ENCODE measurements at places on chromosomes 13 and 19.

- no peaks in the 10 kb centered on the region for H3K27me3 ChIP-seq
- peaks cover 41% of the 10 kb centered on the region for H3K36me3 ChIP-seq
- H3K4me1 ChIP-seq = peaks cover 17% of the 10 kb centered on the region
- H3K4me3 ChIP-seq = no peak overlapping the region
These were observed 3.8 kb downstream of the MZF1 start for GRCh38 chr19:58569191-58569942.

- no peak for DNase-seq
- H3K4me1 ChIP-seq = peaks cover 9% of the 10 kb centered on the region
- peaks cover 12% of the 10 kb centered on the region for H3K36me3 ChIP-seq
- H3K27ac ChIP-seq = no peak overlapping the region
- no peaks in the 10 kb centered on the region for H3K27me3 ChIP-seq
These were observed 6.4 kb downstream of the ZNF808 start for GRCh38 chr19:52533901-52534300.

DNA sequence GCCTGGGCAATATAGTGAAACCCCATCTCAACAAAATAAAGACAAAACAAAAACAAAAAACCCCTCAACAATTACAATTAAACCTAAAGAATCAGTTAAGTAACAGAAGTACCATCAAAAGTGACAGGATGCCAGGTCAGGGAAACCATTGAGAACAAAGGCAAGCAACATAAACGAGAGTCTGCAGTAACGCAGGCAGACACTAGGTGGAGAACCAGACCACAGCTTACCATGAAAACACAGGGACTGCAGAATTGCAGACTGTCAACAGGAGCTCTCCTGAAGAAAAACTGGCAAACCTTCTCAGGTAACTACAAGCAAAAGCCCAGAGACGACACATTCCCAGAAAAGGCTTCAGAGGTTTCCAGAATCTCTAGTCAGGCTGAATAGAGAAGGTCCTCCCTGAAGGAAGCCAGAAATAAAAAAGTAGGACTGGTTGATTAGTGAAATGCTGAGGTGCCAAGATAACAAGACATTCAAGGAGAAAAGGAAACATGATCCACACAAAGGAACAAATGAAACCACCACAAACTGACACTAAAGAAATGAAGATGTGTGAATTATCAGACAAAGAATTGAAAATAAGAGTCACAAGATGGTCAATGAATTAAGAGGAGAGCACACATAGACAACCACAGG is 2.2 kb upstream of the ZNF665 start:
- H3K27ac ChIP-seq = no peak overlapping the region
- H3K4me1 ChIP-seq = peaks cover 22% of the 10 kb centered on the region
- H3K36me3 ChIP-seq = peaks cover 11% of the 10 kb centered on the region
- no peak for DNase-seq

- H3K4me3 ChIP-seq = no peak overlapping the region
- no peak overlapping the region for H3K27ac ChIP-seq
- DNase-seq = no peak
These were observed 40.0 kb upstream of the TPP2 start for GRCh38 chr13:102556806-102557205.

GRCh38 chr19:55252760-55253663 is 5.8 kb downstream of the PPP6R1 start:
- no peaks in the 10 kb centered on the region for H3K27me3 ChIP-seq
- no peaks in the 10 kb centered on the region for H3K36me3 ChIP-seq
- H3K4me1 ChIP-seq = peaks cover 85% of the 10 kb centered on the region
- H3K27ac ChIP-seq = no peak overlapping the region
- no peak for DNase-seq
- no peak overlapping the region for H3K4me3 ChIP-seq

GRCh38 chr19:30565636-30566035 is 193.5 kb downstream of the ZNF536 start:
- no peaks in the 10 kb centered on the region for H3K36me3 ChIP-seq
- DNase-seq = peak; percentile 13
- H3K27me3 ChIP-seq = peaks cover 8% of the 10 kb centered on the region
- H3K27ac ChIP-seq = no peak overlapping the region
- H3K4me3 ChIP-seq = no peak overlapping the region
- H3K4me1 ChIP-seq = no peaks in the 10 kb centered on the region

DNA sequence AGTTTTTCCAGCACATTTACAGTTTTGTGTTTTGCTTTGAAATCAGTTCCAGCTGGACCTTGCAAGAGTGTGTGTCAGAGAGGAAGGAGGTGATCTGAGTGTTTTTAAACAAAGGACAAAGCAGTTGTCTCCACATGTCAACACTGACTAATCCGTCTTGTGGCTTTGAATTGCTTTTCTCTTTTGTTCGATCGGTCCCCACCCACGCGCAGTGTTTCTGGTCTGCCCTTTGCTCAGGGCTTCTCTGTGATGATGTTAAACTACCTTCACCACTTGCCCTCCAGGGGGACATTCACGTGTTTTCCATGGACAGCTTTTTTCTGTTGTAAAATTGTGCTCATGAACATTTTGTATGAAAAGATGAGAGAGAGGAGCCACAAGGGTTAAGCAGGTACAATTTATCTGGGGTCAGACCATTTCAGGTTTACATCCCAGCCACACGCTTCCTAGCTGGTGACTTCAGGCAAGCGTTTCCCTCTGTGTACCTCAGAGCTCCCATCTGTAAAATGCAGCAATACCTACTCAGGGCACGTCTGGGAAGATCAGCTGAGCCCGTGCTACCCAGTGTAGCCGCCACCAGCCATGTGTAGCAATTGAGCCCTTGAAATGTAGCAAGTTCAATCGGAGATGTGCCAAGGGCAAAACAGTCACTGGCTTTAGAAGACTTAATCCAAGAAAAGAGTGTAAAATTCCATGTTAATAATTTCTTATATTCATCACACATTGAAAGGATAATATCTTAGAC is 13.5 kb upstream of the PLA2G4C start:
- no peaks in the 10 kb centered on the region for H3K27me3 ChIP-seq
- peaks cover 20% of the 10 kb centered on the region for H3K4me1 ChIP-seq
- H3K36me3 ChIP-seq = peaks cover 37% of the 10 kb centered on the region
- DNase-seq = no peak
- H3K4me3 ChIP-seq = no peak overlapping the region

GRCh38 chr13:59000770-59001169 is 1163.0 kb downstream of the DIAPH3 start:
- H3K36me3 ChIP-seq = no peaks in the 10 kb centered on the region
- no peak overlapping the region for H3K27ac ChIP-seq
- H3K27me3 ChIP-seq = no peaks in the 10 kb centered on the region
- H3K4me3 ChIP-seq = no peak overlapping the region

DNA sequence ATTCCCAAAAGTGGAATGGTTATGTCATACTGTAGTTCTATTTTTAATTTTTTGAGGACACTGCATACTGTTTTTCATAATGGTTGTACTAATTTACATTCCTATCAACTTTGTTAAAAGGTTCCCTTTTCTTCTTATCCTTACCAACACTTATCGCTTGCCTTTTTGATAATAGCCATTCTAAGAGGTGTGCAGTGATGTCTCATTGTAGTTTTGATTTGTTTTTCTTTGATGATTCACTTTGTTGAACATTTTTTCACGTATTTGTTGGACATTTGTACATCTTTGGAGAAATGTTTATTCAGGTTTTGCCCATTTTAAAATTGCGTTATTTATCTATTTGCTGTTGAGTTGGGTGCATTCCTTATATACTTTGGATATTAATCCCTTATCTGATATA is 188.8 kb upstream of the SPRY2 start:
- no peak for DNase-seq
- H3K27ac ChIP-seq = no peak overlapping the region
- H3K36me3 ChIP-seq = no peaks in the 10 kb centered on the region
- no peaks in the 10 kb centered on the region for H3K4me1 ChIP-seq
- no peak overlapping the region for H3K4me3 ChIP-seq
- H3K27me3 ChIP-seq = no peaks in the 10 kb centered on the region

GRCh38 chr19:46722004-46722380 is 5.1 kb upstream of the PRKD2 start:
- H3K4me1 ChIP-seq = peaks cover 13% of the 10 kb centered on the region
- H3K27me3 ChIP-seq = no peaks in the 10 kb centered on the region
- H3K27ac ChIP-seq = no peak overlapping the region
- no peak for DNase-seq

DNA sequence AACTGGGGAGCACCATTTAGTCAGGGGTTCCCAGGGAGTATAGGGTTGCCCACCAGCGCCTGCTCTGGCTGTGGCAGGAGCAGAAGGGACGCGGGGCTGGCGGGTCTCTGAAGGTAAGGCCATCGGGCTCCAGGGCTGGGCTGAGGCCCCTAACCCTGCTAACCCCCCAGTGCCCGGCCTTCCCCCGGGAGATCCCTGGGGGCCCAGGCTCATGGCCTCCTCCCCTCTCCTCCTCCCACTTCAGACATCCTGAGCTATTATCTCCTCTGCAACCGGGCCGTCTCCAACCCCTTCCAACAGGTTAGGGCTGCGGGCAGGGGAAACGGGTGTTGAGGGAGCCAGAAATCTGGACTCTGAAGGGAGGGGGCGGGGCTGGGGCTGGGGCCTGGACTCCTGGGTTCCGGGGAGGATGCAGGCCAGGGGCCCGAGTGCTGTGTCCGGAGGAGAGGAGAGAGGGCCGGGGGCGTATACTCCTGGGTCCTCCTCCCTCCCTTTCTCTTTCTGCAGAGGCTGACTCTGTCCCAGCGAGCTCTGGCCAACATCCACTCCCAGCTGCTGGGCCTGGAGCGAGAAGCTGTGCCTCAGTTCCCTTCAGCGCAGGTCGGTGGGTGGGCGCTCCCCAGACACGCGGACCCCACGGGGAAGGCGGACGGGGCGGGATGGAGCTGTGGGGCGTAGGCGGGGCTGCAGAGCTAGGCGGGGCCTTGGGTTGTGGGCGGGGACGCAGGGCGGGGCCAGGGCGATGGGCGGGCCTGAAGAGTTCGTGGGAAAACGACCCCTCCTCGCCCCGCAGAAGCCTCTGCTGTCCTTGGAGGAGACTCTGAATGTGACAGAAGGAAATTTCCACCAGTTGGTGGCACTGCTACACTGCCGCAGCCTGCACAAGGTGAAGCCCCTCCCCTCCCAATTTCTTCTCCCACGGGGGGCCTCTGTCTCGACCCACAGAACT is 15.3 kb downstream of the TTYH1 start:
- H3K4me1 ChIP-seq = peaks cover 26% of the 10 kb centered on the region
- peak overlapping the region; percentile 38 for H3K4me3 ChIP-seq
- peak; percentile 73 for DNase-seq
- peaks cover 40% of the 10 kb centered on the region for H3K27me3 ChIP-seq

DNA sequence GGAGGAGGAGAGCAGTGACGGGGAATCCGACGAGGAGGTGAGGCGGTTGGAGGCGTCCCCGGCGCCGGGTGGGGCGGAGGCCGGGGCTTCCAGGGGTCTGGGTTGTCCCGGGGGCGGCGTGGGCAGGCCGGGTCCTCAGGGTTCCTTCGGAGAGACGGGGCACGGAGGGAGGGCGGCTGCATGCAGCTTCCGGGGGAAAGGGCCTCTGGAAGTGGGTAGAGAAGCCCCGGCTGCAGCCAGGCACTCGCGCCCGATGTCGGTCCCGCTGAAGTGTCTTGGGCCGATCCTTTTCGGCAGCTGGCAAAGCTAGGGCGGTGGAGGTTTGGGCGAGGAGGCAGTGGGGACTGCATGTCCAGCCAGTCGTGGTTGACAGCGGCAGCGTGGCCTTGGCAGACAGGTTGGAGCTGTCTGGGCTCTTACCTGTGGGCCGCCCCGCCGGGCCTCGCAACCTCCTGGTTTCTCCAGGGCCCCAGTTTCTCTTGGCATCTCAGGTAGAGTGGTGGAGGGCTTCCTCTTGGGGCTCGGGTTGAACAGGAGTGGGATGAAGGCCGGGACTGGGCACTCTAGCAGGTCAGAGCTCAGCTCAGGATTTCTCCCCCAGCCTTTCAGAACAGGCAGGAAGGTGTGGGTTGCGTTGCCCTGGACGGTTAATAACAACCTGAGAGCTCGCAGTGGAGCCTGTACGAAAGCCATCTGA is 690 bp downstream of the KMT2B start:
- peaks cover 34% of the 10 kb centered on the region for H3K4me1 ChIP-seq
- no peaks in the 10 kb centered on the region for H3K27me3 ChIP-seq
- peaks cover 31% of the 10 kb centered on the region for H3K36me3 ChIP-seq
- DNase-seq = no peak
- H3K4me3 ChIP-seq = peak overlapping the region; percentile 89

DNA sequence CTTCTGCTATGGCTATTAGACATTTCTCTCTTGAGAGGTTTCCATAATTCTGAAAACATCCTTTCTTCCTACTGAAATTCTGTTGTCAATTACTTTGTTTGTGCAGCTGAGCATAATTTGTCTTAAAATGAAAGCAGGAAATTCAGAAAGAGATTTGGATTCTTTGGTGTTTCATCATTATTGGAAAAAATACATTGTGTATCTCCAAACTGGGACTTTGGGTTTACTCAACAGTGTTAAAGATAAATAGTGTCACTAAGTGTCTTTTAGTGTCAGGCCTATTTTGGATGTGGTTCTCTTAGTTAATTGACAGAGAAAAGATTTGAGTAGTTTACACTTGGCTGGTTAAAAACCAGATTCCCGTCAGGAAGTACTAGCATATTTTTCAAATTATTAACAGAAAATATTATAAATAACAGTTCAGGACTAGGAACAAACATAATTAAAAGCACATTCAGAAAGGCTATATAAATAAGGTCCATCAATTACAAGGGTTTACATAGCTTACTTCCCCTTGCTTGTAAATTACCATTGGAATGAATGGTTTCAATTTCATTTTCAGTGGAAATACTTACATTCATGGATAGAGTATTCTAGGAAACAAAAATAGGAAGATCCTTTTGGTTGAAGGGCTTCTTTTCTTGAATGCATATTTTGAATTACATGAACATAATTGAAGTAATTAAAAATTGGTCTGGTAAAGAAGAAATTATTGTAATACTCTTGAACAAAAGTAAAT is 483.1 kb downstream of the GPC6 start:
- H3K27me3 ChIP-seq = no peaks in the 10 kb centered on the region
- H3K27ac ChIP-seq = no peak overlapping the region

- no peak overlapping the region for H3K4me3 ChIP-seq
- no peaks in the 10 kb centered on the region for H3K27me3 ChIP-seq
These were observed 178.0 kb downstream of the KCTD12 start for GRCh38 chr13:76708138-76708688.

DNA sequence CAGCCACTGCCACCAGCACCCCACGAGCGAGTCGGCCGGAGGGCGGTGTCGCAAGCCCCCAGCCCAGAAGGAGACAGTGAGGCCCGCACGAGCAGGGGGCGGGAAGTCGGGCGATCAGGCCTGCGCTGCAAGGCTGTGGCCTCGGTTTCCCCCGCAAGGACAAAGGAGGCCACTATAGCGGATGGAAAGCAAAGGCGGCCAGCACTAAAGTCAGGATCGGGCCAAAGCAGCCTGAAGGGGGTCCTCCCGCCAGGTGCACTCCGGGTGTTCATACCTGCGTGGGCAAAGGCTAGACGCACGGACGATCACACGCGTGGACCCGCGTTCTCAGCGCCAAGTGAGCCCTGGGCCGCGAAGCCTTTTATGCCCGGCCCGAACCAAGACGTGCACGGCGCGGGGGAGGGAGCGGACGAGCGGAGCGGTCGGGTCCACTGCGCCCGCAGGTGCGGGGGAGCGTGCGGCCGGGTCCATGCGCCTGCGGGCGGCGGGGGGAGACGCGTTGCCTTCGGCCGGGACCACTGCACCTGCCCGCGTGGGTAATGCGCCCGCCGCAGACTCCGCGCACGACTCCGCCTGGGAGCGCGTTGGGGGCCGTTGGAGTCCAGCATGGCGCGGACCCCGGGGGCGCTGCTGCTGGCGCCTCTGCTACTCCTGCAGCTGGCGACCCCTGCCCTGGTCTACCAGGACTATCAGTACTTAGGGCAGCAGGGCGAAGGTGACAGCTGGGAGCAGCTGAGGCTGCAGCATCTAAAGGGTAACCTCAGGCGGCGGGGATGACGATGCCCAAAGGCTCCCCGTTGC is at the start of the genes PRDX2 and THSD8:
PRDX2 (minus strand) TSS at position 335 of the 801 bp plus-strand sequence. CDS start 539 bp downstream, outside the sequence.
THSD8 (plus strand) TSS at position 604 of the 801 bp plus-strand sequence; CDS start at position 607, 3 bp downstream.
- H3K4me3 ChIP-seq = peak within 1 kb of the TSS; percentile 80
- DNase-seq = peak; percentile 90
- H3K4me1 ChIP-seq = peaks cover 34% of the 10 kb centered on the region

- H3K4me1 ChIP-seq = no peaks in the 10 kb centered on the region
- H3K27ac ChIP-seq = no peak overlapping the region
- DNase-seq = no peak
- H3K4me3 ChIP-seq = no peak overlapping the region
These were observed 193.5 kb downstream of the PCDH17 start for GRCh38 chr13:57825066-57825465.
